ENCODE measurements at places on chromosomes 3 and 15.
A peak's percentile ranks its signal among the peaks of the same experiment; 100 is the strongest.

DNA sequence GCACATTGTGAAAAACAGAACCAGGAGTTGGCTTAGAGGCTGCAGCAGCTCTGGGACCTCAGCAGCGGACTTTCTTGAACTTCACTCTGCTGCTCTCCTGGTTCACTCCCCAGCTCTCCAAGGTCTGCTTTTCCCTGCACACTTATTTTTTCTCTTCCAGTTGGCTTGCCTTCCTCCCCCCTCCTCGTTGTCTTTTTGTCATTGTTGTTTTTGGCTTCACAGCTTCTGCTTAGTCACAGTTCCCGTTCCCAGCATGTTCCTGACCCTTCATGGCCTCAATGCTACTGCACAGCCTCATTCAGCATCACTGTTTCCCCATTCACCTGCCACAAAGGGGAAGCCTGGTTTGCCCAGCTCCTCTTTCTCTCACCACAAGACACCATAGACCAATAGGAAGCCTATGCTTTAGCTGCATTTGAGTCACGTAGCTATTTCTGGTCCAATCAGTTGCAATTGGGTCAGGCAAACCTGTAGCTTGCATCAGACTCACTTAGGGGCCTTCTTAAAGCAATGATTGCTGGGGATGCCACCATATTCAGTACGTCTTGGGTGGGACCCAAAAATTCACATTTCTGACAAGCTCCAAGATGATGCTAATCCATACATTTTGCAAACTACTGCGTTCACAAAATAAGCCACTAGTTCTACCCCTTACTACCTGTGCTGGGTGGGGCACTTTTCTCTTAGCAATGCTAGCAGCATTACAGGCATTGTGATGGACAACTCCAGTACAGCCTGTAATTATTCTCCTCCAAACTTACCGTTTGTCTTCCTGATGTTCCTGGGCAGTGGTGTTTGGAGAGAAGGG, 7.8 kb upstream of the SUMF1 start:
- DNase-seq, result no peak

DNA sequence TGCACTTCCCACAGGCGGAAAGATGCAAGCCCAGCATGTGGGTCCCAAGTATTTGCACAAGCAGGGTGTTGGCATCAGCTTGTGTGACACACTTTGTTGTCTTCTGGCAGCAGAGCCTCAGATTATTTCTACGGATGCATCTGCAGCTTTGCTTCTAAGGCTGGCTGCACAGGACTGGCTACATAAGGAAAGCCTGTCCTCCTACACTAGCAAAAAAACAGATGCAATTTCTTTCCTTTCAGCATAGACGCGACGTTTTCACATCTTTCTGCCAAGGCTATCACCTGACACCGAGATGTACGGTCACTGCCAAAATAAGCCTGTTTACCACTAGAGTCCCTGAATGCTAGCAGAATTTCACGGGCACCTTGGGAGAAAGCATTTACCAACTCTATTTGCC, 13.5 kb downstream of the MRPS11 start:
- DNase-seq, result no peak

DNA sequence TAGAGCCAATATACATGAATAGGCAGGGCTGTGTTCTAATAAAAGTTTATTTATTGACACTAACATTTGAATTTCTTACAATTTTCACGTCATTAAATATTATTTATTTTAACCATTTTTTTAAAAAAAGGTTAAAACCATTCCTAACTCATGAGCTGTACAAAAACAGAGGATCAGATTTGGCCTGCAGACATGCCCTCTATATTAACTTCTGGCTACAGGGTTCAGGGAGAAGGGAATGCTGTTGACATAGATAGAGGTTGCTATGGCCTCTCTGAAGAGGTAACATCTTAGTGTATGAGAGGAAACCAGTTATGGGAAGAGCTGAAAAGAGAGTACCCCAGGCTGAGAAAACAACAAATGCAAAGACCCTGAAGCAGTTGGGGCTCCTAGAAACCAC, 19.1 kb upstream of the RAP2B start:
- DNase-seq, result no peak

GRCh38 chr15:78859971-78860719, 12.5 kb upstream of the MORF4L1 start:
- DNase-seq, result peak; percentile 52

GRCh38 chr15:45254405-45254804, 2.4 kb downstream of the SLC28A2 start:
- DNase-seq, result no peak

DNA sequence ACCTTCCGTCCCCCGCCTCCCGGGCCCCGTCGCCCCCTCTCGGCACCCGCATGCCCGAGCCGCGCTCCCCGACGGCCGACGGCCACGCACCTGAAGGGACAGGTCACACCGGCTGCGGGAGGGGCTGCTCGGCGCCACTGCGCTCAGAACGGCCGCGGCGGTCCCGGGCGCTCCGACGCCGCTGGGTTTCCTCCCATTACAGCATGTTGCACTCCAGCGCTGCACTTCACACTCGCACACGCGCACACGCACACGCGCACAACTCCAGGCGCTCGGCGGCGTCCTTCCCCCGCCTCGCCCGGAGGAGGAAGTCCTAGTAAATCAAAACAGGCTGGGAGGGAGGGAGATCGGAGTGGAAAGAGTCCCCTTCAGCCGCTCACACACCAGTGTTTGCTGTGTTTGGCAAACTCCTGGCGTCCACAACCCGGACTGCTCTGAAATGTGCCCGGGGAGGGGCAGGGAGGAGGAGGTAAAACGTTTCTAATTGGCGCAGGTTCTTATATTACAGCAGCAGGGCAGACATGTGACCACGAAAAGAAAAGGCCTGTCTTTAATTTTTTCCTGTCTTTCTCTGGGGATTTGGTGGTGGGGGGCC, 76.7 kb upstream of the VGLL4 start:
- peak; percentile 19 for DNase-seq
